ENCODE measurements at places on chromosomes 12 and 14.
A peak's percentile ranks its signal among the peaks of the same experiment; 100 is the strongest.

DNA sequence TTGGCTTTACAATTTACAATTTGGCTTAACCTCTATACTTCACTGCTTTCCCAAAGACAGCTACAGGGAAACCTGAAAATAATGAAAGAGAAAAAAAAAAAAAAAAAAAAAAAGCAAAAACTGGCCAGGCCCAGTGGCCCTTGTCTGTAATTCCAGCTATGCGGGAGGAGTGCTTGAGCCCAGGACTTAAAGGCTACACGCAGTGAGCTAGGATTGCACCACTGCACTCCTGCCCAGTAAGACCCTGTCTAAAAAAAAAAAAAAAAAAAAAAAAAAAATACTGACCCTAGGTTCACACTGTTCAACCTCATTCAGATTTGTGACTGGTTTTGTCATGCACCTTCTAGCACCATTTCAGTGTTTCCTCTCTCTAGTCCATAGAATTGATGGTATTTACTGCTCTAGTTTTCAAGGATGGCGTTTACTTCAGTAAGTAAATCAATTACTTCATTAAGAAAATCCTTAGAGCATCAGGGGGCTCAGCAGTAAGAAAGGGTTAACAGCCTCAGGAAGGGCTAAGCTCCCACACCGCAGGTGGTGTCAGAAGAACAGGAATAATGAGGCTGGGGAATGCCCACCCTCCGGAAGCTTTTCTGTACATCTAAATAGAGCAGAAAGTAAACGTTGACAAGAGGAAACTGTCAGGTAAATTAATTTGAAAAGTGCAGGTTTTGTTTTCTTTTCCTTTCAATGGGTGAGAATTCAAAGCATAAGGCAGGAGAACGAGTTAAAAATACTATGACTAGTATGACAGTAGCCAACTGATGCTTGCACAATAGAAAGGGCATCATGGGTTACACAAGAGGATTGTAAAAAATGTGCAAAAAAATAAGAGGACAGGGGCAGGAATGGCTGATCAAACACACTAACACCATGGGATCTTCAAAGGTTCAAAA, 115.0 kb upstream of the MDM1 start:
- no peak for DNase-seq

DNA sequence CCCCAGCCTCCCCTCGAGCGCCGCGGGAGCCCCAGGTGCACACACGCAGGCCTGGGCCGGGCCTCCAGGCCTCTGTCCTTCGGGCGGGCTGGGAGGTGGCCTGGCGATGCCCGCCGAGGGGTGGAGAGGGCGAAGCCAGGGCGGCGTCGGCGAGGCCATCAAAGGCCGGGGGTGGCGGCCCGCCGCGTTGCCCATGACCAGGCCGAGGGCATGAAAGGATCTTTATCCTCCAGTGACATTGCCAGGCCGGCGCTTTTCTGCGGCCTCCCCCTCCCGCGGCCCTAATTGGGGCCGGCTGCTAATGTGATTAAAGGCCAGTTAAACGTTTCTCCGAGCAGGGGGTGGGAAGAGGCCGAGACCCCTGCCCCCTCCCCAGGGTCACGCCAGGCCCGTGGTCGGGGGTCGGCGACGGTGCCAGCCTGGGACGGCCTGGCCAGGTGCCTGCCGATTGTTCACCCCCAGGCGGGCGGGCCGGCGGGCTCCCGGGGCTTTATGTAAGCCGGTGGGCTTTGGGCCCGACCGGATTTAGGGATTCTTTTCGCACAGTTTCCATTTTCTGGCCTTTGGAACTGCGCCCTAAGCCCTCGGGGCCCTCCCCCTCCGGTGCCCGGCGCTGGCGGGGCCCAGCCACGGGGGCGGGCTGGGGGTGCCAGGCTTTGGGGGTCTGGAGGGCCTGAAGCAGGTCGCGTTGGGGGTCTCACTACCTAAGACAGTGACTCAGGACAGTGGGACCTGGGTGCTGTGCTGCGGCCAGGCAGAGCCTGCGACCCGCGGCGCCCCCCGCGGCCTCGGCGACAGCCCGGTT, 103.2 kb upstream of the DIO3 start:
- no peak for DNase-seq

DNA sequence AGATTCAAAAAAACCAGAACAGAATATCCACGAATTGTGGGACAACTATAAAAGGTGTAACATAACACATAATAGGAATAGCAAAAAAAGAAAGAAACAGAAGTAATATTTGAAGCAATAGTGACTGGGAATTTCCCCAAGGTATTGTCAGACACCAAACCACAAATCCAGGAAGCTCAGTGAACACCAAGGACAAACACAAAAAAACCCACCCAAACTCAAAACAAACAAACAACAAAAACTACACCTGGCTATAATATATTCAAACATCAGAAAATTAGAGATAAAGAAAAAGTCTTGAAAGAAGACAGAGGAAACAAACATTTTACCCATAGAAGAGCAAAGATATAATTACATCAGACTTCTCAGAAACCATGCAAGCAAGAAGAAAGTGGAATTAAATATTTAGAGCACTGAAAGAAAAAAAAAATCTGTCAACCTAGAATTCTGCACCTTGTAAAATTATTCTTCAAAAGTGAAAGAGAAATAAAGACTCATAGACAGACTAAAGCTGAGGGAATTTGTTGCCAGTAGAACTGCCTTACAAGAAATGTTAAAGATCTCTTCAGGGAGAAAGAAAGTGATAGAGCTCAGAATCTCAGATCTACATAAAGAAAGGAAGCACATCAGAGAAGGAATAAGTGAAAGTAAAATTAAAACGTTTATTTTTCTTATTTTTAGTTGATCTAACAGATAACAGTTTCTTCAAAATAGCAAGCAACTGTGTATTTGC, 12.1 kb upstream of the HMGA2 start:
- no peak for DNase-seq

DNA sequence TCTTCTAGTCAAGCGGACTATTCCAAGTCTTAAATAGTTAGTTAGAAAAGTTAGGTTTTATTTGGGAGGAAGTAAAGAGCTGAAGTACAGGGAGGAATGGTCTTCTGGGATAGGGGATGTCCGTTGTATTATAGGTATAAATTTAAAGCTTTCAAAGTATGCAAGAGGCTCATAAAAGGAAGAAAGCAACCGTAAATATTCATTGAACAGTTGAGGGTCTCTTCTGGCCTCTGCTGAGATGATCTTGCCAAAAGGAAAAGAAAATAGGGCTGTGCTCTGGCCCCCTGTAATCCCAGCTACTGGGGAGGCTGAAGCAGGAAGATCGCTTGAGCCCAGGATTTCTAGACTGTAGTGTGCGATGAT, 377 bp upstream of the TIMELESS start:
- no peak for DNase-seq

DNA sequence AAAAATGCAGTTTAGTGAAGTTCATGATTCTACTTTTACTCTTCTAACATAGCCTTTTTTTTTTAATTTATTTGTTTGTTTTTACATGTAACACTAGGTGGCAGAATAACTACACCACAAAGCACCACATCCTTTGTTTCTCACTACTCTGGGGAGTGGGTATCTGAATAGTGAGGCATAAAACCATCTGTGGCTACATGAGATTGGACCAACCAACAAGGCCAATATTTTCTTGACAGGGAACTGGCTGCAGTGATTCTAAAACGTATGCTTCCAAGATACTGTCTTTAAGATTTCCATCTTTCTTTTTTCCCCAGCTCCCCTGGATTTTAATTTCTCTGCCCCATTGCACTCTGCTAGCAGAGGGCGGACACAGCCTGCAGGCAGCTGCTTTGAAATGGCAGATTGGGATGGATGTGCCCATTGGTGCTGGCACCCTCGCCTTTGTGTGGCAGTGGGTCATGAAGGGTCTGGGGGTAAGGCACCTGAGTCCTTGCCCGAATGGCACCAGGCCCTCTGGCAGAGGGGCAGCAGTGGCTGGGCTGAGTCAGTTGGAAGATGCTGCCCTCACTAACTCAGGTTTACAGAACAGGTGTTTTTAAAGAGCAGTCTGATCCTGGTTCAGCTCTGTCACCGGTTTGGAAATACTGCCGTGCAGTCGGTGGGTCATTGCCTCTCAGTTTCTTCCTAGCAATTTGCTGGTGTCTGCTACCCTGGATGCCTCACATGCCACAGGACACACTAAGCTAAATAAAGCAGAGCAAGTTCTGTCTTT, 429.1 kb downstream of the RAD51B start:
- peak; percentile 34 for DNase-seq

DNA sequence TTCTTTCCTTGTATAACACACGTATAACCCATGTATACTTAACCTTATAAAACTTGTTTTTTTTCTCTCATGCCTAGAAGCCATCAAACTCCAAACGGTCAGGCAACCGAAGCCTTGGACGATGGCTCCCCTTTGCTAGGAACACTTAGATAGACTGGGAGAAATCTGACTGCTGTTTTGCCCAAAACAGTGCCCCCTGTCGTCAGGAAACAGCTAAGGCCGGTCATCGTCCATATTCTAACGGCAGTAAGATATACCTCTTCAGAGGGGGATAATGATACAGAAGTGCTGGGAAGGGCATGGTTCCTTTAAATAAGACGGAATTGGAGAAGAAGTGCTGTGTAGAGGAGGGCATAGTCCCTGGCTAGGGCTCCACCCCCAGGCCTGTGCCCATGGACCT, 130.5 kb downstream of the SLC41A2 start:
- no peak for DNase-seq

GRCh38 chr12:131830335-131830913, 2.2 kb downstream of the MMP17 start:
- no peak for DNase-seq

- DNase-seq, result no peak
Observed at GRCh38 chr12:89384807-89385206, 32.5 kb upstream of the DUSP6 start.

DNA sequence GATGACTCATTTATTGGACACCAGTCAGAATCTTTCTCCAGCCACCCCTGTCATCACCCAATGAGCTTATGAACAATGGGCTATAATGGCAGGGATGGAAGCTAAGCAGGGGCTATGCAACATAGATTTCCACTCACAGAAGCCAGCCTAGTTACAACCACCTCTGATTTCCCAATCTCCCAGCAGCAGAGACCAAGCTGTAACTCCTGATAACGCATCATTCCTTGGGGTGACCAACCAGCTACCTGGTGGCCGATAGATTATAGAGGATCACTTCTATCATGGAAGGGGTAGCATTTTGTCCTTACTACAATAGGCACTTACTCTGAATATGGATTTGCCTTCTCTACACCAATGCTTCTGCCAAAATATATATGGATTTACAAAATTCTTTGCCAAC, 302.3 kb upstream of the ATXN7L3B start:
- no peak for DNase-seq

DNA sequence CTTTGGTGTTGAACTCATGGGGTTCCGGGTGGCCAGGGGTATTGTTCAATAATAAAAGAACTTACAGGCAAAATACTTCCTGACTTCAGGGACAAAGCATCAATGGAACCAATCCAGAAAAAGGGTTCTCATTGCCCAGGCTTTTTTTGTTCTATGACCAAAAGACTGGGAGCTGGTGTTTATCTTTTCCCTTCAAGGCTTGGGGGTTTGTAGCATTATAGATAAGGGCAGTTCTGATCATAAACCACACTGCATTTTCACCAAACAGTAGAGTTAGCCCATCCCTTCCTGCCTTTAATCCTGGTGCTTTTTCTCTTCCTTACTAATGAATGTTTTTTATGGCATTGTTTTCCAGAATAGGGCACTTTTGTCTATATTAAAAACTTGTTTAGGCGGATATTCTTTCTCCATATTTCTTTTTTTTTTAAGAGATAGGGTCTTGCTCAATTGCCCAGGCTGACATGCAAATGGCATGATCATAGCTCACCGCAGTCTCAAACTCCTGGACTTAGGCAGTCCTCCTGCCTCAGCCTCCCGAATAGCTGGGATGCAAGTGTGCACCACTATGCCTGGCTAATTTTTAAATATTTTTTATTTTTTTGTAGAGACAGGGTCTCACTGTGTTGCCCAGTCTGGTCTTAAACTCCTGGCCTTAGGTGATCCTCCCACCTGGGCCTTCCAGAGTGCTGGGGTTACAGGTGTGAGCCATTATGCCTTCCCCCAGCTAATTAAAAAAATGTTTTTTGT, 9.7 kb downstream of the FUT8 start:
- no peak for DNase-seq

DNA sequence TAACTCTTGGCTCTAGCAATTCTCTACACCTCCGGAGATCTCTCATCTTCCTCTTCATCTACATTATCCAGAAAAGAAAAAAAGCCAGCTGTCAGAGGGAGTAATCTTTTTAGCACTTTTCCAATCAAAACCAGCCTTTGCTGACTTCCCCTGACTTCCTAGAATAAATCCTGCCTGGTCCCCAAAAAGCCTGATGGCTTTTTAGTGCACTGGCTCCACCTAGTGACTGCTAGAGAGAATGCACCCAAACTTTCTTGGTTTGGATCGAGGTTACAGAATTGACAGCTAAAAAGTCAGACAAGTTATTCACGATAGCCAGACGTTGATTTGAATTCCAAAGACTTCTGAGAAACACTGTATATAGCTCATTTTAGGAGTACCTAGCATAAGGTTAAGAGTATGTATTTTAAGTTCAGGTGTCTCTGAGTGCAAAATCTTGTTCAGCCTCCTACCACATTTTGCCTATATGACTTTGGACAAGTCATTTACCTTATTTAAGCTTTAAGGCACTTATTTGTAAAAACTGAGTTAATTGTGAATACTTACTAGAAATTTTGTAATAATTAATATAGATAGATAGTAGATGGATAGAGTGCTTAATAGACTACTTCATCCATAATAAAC, 185.7 kb upstream of the GRIN2B start:
- no peak for DNase-seq

GRCh38 chr14:34223373-34224148, 238.5 kb downstream of the SPTSSA start:
- DNase-seq, result no peak

- DNase-seq, result no peak
Observed at GRCh38 chr14:30312214-30312613, 246.7 kb upstream of the G2E3 start.

DNA sequence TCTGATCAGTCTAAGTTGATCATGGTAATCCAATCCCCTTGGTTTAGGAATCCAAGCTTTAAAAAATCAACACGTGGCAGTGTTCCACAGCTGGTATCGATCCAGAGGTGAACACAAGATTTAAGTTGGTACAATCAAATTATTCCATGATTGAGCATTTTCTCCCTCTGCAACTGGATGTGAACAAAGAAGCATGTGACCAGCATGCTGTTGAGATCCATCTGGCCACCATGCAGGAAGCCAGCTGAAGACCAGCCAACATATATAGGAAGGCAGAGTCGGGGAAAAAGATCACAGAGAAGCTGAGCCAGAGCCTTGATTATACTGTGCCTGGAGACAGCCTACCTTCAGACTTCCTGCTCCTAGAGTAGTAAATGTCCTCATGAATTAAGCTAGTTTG, 158.3 kb downstream of the SEC23A start:
- no peak for DNase-seq

- no peak for DNase-seq
Observed at GRCh38 chr14:96204151-96205058, at the start of gene BDKRB2. BDKRB2 (plus strand) TSS chr14:96204839; CDS start chr14:96237108, 32,269 bp downstream.

DNA sequence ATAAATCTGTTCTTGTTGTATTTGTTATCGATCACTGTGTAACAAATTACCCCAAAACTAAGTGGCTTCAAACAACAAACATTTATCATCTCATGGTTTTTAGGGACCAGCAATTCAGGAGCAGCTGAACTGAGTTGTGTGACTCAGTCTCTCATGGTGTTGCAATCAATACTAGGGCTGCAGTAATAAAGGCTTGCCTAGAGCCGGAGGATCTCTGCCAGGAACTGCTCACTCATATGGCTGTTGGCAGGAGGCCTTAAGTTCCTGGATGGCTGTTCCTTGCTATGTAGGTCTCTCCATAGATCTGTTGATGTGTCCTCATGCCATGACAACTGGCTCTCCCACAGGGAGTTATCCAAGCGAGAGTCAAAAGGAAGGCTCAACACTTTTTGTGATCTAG, 3.8 kb upstream of the PSMC6 start:
- DNase-seq, result no peak
